Sciatic nerve (tissue), 2 donors: ENCODE measurements at places on chromosomes 7 and 10. TPM values are rescaled to one million over a fixed set of nuclear protein-coding genes. Genes with fewer than 3 reads are reported as not detected.

DNA sequence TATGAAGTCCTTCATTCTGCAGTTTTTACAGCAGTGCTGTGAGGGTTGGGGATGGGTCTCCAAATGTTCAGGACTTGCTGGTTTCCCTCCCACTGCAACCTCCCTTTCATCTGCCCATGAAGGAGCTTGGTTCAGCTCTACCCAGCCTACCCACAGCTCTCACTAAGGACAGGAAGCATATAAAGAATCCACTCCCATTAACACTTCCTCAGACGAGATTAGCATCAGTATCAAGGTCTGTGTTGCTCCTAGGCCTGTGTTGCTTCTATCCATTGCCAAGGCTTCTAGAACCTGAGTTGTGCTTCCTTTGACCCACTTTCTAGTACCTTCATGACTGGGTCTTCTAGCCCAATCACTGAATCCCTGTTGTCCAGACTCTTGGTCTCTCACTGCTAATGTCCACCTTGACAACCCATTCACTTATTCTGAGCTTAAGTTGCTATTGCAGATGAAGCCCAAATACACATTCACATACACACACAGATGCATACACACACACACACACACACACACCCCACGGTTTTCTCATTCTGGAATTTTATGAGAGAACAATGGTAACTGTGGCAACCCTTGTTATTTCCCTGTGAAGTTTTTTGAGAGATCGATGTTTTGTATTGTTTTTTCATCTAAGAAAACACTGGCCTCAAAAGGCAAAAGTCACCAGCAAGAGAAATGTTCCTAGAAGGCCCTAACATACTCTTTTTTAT is 248.1 kb downstream of the MTERF1 start:
- no peak for DNase-seq

GRCh38 chr10:68471063-68471585 is 649 bp downstream of the DNA2 start:
- no peak for DNase-seq

- DNase-seq = no peak
Measured at GRCh38 chr10:75418293-75418692, 13.1 kb upstream of the LRMDA start.

- no peak for DNase-seq
Measured at GRCh38 chr7:9453521-9453920, 1020.1 kb downstream of the NXPH1 start.

DNA sequence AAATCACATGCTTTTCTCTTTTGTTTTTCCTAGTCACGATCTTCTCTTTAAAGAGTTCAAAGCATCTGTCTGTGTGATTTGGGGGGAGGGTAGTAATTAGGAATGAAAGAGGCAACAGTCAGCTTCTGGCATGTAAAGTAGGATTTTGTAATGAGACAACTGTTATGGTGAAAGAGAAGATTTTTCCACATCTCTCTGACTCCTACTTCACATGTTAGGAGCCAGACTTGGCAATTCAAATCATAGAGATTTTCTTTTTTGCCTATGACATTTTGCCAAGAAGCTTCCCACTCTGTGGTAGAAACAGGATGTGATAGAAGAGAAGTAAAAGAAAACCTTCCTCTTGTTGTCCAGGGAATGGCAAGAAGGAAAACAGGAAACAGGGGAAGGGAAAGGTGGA is 38.3 kb upstream of the KLHL7 start:
- no peak for DNase-seq

GRCh38 chr7:17617380-17617779 is 318.9 kb downstream of the AHR start:
- DNase-seq = no peak

DNA sequence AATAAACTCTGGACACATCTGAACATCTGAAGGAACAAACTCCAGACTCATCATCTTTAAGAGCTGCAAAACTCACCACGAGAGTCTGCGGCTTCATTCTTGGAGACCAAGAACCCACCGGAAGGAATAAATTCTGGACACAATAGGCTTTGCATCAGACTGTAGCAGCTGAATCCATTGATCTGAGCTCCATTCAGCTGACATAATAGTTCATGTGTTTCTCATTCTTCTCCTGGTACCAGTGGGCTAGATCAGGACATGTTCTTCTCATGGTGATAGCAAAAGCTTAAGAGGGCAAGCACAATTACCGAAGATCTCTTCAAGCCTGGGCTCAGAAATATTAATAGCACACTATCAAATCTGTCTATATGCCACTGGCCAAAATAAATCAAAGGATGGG is 20.5 kb upstream of the GNAI1 start:
- no peak for DNase-seq

GRCh38 chr10:119575991-119576390 is 20.8 kb downstream of the TIAL1 start:
- no peak for DNase-seq

DNA sequence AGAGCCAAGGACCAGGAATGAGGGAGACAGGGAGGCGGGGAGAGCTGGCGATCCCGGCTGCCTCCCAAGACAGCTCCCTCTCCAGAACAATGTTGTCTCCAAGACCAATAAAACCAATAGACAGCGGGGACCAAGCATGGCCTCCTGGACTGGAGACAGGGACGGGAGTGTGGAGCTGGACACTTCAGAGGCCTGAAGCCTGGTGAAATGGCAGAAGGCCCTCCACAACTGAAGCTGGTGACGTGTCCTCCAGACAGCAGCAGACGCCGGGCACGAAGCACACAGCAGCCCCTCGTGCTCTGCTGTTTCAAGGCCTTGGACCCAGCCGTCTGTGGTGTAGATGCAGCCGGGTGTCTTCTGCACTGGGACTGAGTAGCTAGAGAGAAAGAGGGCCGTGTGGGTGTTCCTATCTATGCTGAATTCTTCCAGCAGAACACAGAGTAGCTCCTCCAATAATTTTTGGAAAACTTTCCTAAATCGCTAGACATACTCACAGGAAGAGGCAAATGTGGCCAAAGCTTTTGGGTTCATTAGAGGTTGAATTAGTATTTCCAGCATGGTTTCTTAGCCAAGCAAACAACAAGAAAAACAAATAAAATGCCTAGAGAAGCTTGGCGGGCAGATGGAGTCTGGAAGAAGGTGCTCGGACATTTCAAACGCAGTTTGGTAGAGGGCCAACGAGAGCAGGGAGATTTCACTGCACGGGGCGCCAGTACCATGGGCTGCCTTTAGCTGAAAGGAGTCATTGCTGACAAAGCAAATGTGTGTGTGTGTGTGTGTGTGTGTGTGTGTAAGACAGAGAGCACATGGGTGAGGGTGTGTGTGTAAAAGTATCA is 570.4 kb downstream of the TCERG1L start:
- peak; percentile 53 for DNase-seq

- DNase-seq = peak; percentile 85
Measured at GRCh38 chr10:122152544-122152943, 118.6 kb upstream of the BTBD16 start.

DNA sequence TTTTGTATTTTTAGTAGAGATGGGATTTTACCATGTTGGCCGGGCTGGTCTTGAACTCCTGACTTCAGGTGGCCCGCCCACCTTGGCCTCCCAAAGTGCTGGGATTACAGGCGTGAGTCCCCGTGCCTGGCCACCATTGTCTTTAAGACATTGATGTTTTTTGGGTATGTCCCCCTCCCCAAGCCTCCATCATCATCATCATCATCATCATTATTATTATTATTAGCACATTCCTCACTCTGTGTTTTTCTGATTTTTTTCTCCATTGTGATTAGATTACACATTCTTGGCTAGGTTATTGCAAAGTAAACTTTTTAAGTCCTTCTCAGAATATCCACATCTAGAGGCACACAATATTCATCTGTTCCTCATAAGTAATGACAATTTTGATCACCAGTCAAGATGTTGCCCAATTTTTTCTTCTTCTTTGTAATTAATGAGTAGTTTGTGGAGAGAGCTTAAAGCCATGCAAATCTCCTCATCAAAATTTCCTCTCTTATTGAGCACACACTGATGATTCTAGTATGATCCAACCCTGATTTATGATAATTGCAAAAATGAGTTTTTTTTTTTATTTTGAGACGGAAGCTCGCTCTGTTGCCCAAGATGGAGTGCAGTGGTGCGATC is 47.5 kb downstream of the EPC1 start:
- DNase-seq = no peak

DNA sequence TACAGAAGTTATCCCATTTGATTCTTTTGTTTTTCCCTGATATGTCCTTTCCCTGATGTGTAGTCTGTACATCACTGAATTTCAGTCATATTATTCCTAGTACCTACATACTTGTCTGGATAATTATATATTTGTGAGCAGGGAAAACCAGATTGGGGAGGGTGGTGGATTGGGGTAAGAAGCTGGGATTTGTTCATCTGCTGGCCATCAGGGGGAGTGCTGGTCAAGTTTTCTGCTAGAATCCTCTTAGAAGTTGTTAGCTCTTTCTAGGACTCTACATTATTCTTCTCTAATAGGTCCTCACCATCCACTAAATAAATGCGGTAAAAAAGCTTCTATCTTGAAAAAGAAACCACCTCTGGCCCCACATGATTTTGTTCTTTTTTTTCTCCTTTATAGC is 232.7 kb upstream of the TAC1 start:
- no peak for DNase-seq

DNA sequence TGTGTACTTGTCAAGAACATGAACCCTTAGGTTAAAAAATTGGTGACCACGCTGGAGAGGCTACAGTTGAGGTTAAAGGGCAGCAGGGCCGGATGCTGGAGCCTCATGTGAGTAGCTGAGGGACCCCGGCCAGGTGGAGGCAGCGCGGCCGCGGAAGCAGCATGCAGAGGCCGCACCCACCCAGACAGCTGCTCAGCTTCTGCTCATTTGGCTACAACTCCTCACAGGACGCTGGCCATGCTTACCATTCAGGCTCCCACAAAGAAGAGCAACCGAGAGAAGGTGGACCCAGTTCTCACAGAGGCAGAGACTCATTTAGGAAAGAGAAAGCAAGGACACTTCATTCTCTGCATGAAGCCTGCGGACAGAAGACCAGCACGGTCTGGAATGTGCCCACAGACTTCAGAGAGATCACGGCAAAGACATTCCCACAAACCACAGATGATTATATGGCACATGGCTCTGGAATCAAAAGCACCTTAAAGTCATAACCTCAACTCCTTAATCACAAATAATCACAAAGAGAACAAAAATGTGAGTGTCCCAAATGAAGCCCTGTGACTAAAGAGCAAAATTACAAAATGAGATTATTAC is 94.4 kb downstream of the VOPP1 start:
- no peak for DNase-seq

GRCh38 chr10:113565364-113565763 is 12.5 kb downstream of the HABP2 start:
- no peak for DNase-seq

GRCh38 chr10:44689368-44689767 is 221.8 kb upstream of the TMEM72 start:
- no peak for DNase-seq

Gene ADCYAP1R1
- total RNA-seq = 9.1 TPM

Gene AFAP1L2
- 144 TPM for total RNA-seq

Gene EFCAB10
- not detected for total RNA-seq

Gene PNLIP
- total RNA-seq = 2.8 TPM

Gene AOAH
- 20.6 TPM for total RNA-seq

Gene PKD2L1
- not detected for total RNA-seq

Gene TMEM196
- total RNA-seq = not detected

Gene PRLHR
- total RNA-seq = not detected

Gene TSPAN15
- 103 TPM for total RNA-seq
